ENCODE measurements at places on chromosomes 4 and X.

DNA sequence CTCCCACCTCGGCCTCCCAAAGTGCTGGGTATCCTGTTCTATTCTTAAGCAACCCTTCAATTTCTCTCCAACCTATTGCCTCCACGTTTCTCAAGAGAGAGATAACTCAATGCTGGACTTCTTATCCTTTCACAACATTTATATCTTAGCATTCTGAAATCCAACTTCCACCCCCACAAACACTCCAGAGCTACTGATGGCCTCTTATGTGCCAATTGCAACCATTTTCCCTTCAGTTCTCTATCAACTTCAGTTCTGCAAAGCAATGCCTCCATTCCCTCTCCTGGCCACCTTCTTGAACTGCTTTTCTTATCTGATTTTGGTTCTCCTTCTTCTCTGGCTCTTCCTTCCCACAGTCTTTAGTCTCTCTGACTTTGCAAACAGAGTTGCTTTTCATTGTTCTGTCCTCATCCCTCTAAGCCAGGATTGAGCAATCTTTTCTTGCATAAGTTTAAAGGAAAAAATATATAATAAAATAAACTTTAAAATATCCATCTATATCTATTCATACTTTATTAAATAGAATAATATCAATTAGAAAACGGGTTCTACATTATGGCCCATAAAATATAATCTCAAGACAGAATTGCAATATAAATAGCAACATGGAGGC lies 3.6 kb upstream of the STBD1 start:
- DNase-seq: no peak

GRCh38 chrX:1170243-1170642 lies 42.2 kb downstream of the CRLF2 start:
- no peak for DNase-seq

DNA sequence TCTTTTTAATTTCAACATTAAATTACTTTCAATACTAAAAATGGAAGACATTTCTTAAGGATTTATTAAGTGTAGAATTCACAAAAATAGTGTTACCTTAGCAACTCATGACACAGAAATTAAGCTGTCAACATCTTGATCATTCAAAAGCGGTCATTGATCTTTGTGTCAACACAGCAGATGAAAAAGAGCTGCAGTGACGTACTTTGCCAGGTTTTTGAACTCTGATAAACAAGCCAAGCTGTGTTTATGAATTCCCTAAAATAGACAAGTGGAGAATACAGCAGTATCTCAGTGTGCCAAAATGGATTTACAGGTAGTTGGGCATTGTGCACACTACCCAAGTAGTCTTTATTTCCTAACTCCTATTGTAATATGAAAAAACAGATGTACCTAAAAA lies 1141.8 kb upstream of the PCDH7 start:
- DNase-seq: no peak

GRCh38 chrX:150602743-150603142 lies 34.3 kb downstream of the MTM1 start:
- DNase-seq: no peak

All from activated CD8-positive, alpha-beta memory T cell treated with anti-CD3 and anti-CD28 coated beads, Interleukin-2, amount 50 U/mL, for 4 hours (primary cell).